ENCODE measurements at places on chromosomes 12 and 14.
A peak's percentile ranks its signal among the peaks of the same experiment; 100 is the strongest.

- DNase-seq, result no peak
These were observed 104.3 kb upstream of the SLC35F4 start for GRCh38 chr14:57970175-57970574.

DNA sequence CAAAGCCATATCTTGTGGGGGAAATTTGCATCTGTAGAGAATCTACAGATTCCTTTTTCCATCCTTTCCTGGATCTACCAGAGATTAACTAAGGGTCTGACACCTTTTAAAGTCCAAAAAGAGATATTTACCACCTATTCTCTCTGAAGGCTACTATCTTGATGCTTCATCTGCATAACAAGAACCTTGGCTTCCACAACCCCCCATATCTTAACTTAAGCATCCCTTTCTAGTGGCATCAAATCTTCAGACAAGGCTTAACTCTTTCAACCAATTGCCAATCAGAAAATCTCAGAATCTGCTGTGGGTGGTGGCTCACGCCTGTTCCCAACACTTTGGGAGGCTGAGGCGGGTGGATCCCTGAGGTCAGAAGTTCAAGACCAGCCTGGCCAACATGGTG lies 74.3 kb upstream of the FICD start:
- DNase-seq, result no peak

DNA sequence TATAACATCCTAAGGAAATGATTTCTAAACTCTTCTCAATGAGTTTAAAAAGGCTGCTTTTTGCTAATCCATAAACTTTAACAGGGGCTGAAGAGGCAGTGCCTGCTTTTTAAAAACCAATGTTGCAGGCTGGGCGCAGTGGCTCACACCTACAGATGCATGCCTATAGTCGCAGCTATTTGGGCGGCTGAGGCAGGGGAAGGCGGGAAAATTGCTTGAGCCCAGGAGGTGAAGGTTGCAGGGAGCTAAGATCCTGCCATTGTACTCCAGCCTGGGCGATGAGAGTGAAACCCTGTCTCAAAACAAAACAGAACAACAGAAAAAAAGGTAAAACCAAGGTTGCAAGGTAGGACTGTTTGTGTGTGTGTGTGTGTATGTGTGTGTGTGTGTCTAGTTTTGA lies 531.2 kb downstream of the DIO2 start:
- DNase-seq, result no peak

DNA sequence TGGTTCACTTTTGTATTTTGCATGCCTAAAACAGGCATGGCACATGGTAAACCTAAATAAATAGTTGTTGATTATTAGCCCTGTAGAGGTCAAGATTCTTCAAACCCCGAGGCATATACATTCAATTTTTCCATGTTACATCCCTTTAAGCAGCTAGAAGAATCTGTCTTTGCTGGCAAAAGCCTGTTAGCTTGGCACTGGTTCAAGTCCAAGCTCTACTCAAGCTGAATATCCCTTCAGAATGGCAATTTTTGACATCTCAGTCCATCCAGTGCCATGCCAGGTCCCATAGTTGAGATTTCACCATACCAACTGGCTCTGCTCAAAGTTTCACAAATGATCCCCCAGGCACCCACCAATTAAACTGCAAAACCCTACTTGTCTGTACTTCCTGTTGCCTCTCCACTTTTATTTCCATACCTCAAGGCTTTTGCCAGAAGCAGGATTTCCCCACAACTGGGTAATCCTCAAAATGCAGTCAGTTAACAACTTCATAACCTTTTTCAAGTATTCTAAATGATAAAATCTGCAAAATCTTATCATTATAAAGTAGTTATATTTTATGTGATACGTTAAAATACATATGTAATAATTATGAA lies 9.0 kb upstream of the DCN start:
- no peak for DNase-seq

DNA sequence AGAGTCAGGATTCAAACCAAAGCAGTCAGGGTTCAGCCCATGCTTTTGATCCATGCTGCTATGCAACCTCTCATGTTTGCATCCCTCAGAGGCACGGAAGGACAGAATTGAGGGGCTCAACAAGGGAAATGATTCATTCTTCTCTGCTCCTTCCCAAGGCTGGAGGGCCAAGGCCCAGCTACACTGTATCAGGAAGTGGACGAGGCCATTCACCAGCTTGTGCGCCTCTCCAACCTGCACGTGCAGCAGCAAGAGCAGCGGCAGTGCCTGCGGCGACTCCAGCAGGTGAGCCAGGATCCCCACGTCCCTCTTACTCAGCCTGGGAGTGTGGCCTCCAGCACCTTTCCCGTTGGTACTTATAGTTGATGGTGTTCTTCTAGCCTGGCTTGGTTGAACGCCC lies 8.6 kb downstream of the ARHGEF40 start:
- DNase-seq, result no peak

DNA sequence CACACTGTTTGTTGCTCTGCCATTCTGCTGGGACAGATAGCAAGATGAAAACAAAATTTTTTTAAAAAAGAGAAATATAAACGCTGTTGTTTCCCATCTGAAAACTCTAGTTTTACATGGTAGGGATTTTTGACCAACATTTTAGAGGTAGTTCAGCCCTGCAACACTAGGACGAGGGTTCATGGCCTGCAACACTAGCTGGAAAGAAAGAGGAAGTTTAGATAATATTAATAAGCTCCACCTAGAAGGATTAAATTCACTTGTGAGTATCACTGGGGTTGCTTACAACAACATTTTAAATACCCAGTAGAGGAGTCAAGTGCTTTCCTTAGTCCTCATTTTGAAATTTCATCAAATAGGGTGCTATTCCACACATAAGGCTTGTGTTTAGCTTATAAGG lies 68.2 kb downstream of the SRGAP1 start:
- no peak for DNase-seq

DNA sequence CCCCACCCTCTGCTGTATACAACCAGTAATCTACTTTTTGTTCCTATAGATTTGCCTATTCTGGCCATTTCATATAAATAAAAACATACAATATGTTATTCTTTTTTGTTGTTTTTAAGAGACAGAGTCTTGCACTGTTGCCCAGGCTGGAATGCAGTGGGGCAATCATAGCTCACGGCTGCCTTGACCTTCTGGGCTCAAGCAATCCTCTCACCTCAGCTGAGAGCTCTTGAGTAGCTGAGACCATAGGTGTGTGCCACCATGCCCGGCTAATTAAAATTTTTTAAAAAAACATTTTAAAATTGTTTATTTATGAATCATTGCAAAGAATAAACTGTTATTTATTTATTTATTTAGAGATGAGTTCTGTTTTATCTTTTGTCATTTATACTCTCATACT lies 11.6 kb downstream of the PTGR2 start:
- DNase-seq, result no peak

- no peak for DNase-seq
These were observed 15.6 kb downstream of the PTGDR start for GRCh38 chr14:52283099-52283498.

DNA sequence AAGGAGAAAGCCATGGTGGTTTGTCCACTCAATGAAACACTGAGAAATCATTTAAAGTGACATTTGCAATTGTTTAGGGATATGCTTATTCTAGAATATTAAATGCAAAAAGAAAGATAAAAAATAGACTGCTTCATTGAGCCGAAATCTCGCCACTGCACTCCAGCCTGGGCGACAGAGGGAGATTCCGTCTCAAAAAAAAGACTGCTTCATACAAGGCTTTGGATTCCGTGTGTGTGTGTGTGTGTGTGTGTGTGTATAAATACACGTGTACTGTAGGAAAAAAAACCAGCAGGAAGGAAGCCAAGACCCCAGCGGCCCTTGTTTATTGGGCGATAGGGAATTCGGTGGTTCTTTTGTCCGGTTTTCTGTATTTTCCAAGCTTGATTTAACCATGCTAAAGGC lies 3.2 kb upstream of the ZNF839 start:
- no peak for DNase-seq

DNA sequence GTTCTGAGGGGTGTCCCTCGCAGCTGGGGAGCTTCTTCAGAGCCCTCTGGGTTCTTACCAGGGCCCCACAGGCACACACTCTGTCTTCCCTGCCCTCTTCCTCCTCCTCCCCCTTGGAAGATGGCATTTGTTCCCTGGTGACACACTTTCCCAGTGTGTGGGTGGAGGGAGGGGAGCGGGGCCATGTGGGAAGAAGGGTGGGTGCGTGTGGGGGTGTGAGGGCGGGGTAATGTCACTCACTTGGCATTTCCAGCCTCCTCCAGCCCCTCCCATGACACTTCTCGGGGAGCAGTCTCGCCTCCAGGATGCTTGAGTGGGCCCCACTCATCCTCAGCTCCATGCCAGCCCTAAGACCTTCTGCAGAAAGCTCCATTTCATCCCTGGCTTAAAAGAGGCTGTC lies 61.3 kb downstream of the ADCK1 start:
- no peak for DNase-seq

DNA sequence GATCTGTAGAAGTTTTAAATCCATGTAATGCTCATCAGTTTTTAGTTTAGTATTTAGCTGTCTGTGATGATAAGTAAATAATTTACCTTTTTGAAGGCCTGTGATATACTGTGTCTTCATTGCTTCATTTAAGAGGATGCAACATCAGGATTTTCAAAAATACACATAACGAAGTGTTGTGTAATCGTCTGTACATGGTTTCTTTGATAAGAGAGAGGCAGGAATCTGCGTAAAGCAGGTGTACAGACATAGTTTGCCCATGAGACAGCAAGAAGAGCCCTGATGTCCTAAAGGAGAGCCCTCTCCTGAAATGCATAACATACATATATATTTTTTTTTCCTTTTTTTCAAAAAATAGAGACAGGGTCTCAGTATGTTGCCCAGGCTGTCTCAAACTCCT lies 44.8 kb downstream of the RASSF3 start:
- no peak for DNase-seq

- no peak for DNase-seq
These were observed 334.9 kb downstream of the SNAPC1 start for GRCh38 chr14:62097072-62097471.

- DNase-seq, result no peak
These were observed 151.0 kb upstream of the LMO3 start for GRCh38 chr12:16756833-16757555.

DNA sequence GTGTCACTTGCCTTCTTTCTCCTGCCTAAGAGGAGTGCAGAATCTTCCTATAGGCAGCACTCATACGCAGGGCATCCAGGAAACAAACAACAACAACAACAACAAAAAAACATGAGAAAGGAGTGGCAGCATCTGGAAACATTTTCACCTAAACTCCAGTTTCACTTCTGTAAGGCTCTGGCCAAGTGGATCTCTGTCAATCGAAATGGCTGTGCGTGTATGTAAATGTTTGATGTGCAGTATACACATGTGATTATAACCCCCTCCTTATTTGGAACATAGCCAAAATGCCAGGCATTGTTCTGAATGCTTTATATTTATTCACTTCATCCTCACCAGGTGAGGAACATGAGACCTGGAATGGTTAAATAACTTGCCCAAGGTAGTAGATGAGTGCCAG lies 76.8 kb downstream of the COX16 start:
- DNase-seq, result no peak

DNA sequence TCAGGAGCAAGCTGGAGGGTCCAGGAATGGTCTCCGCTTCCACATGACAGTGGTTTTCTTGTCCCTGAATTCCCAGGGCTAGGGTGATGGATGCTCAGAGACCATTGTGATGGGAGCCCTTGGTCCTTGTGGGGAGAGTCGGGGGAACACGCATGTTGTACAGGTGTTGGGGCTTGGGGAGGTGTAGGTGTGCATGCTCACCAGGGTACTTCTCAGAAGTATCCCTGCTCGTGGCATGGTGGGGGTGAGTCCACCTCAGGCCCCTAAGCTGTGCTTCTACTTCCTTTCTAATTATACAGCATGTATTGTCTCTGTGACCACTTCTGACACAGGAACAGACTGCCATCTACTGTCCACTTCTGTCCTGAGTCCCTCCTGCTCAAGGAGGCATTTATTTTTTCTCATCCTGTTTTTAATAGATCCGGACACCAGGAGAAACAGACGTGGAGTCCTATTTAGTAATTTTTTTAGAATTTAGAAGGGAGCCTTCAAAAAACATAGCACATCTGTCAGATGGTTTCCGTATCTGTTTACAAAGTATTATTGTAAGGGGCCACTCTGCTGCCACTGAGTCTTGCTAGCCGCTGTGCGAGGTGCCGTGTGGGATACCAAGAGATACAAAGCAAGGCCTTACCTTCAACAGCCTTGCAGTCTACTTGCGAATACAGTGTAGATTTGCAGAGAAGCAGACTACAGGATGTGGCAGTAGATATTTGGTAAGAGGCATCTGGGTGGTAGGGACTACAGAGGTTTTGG lies 10.5 kb downstream of the NTF3 start:
- no peak for DNase-seq

GRCh38 chr12:118979763-118980406 lies 1.5 kb upstream of the SRRM4 start:
- no peak for DNase-seq

DNA sequence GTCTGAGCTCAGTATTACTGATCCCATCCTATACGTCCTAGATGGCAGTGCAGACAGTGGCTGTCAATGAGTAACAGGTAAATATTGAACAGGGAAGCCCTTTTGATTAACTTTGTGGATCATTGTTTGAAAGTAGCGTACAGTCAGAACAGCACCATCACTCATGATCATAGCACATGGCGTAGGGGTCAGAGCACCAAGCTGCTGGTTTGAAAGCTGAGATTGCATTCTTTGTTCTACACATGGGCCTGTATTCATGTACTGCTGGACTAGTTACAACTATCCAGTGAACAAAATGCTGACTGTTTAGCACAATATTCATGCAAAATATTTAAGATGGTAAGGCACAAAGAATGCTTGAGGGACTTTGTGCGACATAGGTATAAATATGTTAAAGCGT lies 131.8 kb downstream of the NPAS3 start:
- DNase-seq, result no peak

DNA sequence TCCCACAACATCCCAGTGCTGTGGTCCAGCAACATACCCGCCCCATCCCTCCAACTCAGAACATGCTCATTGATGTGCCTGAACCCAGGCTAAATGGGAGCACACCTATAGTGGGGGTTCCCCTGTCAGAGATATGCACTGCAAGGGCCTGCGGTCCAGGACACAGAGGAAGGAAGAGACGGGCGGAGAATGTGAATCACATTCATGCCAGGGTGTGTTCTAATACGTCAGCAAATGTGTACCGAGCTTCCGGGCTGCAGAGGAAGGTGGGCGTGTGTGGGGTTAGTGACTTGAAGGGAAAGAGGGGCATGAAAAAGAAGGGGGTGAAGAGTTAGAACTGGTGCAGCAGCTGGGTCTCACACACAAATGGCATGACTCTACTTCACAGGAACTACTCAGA lies 83.7 kb downstream of the DPF3 start:
- DNase-seq, result no peak

- peak; percentile 23 for DNase-seq
These were observed 17.3 kb upstream of the TMPRSS12 start for GRCh38 chr12:50825372-50825838.

GRCh38 chr14:81363746-81364378 lies 36.3 kb downstream of the STON2 start:
- peak; percentile 3 for DNase-seq

- DNase-seq, result peak; percentile 39
These were observed 204.2 kb upstream of the PLXNC1 start for GRCh38 chr12:93944201-93944600.

GRCh38 chr14:74621556-74621955 lies 9.5 kb upstream of the LTBP2 start:
- DNase-seq, result no peak
